ENCODE measurements at places on chromosomes 6 and 20.

- peaks cover 4% of the 10 kb centered on the region for H3K27me3 ChIP-seq
- no peak overlapping the region for H3K4me3 ChIP-seq
- no peaks in the 10 kb centered on the region for H3K36me3 ChIP-seq
- no peak overlapping the region for H3K27ac ChIP-seq
- no peaks in the 10 kb centered on the region for H3K4me1 ChIP-seq
Observed at GRCh38 chr20:208942-209566, 18.0 kb upstream of the DEFB129 start.

- peaks cover 18% of the 10 kb centered on the region for H3K4me1 ChIP-seq
- no peak overlapping the region for H3K4me3 ChIP-seq
- no peak for DNase-seq
- H3K36me3 ChIP-seq: no peaks in the 10 kb centered on the region
- H3K27ac ChIP-seq: peak overlapping the region; percentile 13
Observed at GRCh38 chr20:38167851-38168760, 3.0 kb upstream of the TGM2 start.

DNA sequence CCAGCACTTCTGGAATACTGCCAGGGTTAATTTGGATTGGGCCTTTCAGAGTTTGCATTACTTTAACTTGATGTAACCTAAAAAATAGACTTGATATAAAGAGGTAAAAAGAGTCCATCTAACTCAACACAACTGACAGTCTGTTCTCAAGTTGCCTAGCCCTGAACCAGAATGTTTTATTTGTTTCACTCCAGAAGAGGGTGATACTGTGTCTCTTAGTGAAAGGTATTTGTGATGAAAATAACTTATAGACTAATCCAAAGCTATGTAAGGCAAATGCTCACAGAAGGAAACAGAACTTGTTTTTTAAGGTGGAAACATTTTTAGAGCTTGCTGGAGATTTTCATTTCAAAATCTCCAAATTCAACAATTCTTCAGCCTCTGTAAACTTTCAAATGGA is 469.1 kb upstream of the RUNX2 start:
- no peaks in the 10 kb centered on the region for H3K36me3 ChIP-seq
- no peak overlapping the region for H3K4me3 ChIP-seq
- H3K4me1 ChIP-seq: no peaks in the 10 kb centered on the region
- H3K27ac ChIP-seq: no peak overlapping the region

DNA sequence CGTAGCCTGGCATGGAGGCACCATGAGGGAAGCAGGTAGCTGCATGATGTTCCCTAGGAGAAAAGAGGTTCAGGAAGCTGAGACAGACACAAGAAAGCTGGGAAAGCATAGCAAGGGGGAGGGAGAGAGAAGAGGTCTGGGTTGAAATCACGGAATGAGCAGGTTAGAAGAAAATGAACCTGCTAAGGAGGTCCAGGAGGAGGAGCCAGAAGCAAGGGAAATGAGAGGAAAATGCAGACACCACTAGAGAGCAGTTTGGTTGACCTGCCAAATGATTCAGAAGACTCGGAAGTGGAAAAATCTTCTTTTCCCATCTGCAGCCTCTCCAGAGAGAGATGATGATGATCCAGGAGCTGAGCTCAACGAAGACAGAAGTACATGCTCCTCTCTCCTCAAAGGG is 70.9 kb downstream of the VIP start:
- H3K27me3 ChIP-seq: no peaks in the 10 kb centered on the region
- no peak overlapping the region for H3K27ac ChIP-seq
- DNase-seq: no peak
- H3K4me1 ChIP-seq: no peaks in the 10 kb centered on the region
- no peaks in the 10 kb centered on the region for H3K36me3 ChIP-seq

- H3K27ac ChIP-seq: no peak overlapping the region
- no peaks in the 10 kb centered on the region for H3K27me3 ChIP-seq
- no peak overlapping the region for H3K4me3 ChIP-seq
- no peaks in the 10 kb centered on the region for H3K4me1 ChIP-seq
- no peak for DNase-seq
Observed at GRCh38 chr20:59435518-59435917, 135.1 kb downstream of the EDN3 start.

DNA sequence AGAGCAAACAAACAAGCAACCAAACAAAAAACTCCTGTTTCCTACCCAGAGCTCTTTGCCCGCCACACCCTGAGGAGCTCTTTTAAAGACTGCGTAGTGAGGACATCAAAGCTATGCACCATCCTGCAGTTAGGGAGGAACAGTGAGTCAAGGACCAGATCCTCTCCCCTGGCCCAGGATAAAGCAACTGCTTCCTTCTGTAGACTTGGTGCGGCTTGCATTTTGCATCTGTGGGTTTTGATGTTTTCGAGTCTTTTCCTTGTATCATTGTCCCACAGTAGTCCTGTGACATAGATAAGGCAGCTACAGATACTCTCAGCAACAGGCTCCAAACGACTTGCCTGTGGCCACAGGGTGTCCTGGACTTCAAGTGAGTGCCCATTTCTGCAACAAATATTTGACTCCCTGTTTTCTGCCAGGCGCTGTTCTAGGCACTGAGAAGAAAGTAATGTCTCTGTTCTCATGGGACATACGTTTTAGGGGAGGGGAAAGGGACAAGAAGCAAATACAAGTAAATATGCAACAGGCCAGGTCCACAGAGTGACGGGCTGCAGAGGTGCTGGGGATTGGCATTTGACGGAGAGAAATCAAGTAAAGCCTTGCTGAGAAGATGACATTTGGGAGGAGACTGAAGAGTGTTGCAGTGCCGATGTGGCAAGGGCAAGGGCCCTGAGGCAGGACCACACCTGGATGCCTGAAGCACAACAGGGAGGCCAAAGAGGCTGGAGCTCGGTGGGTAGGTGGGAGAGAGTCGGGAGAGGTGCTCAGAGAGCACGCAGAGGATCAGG is 35.9 kb upstream of the MAP3K4 start:
- no peak for DNase-seq
- H3K27ac ChIP-seq: no peak overlapping the region
- H3K4me1 ChIP-seq: no peaks in the 10 kb centered on the region
- H3K27me3 ChIP-seq: no peaks in the 10 kb centered on the region
- no peaks in the 10 kb centered on the region for H3K36me3 ChIP-seq
- H3K4me3 ChIP-seq: no peak overlapping the region

GRCh38 chr6:24205020-24205492 is 79.0 kb downstream of the NRSN1 start:
- H3K36me3 ChIP-seq: no peaks in the 10 kb centered on the region
- DNase-seq: peak; percentile 51
- H3K4me1 ChIP-seq: no peaks in the 10 kb centered on the region
- H3K27me3 ChIP-seq: no peaks in the 10 kb centered on the region
- no peak overlapping the region for H3K4me3 ChIP-seq
- no peak overlapping the region for H3K27ac ChIP-seq

DNA sequence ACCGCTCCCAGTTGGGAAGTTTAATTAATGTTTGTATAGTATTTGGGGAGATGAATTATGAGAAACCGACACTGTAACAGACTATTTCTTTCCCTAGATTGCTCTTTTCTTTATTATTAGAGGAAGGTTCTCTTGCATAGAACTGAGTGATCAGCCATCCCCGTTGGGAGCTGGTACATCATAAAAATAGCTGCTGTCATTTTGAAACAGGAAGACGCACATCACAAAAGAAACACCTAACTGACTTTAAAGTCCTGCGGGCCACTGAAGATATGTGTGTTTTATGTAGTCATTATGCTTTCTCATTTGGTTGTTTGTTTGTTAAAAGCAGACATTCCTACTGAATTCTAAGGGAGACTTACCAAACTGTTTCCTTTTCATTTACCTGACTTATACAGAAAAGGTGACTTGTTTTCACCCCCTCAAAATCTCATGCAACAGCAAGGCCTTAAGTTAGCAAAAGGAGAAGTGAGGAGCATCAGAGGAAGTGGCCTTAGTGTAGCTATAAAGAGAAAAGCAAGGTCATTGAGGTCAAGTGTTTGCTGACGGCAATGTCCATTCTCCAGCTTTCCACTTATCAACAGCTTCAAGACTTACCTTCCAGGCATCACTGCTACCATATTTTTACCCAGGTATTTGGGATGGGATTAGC is 91.0 kb downstream of the PKHD1 start:
- peaks cover 2% of the 10 kb centered on the region for H3K27me3 ChIP-seq
- no peak for DNase-seq
- no peak overlapping the region for H3K4me3 ChIP-seq
- no peaks in the 10 kb centered on the region for H3K4me1 ChIP-seq
- H3K27ac ChIP-seq: no peak overlapping the region

DNA sequence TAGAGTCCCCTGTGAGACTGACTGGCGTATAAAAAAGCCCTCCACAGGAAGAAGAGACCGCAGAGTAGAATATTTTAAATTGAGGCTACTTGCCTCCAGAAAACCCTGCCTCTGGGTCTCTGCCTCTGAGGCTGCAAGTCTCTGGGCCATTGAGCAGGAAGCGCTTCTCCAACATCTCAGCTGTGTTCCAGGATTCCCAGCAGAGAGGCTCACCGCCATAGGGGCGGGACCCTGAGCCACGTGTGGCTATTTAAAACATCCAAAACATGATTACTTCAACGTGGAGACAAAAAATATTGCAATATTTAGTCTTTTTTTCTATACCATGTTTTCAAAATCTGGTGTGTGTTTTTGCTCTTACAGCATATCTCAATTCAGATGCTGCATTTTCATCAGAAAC is 59.4 kb downstream of the GNAS-AS1 start:
- H3K4me3 ChIP-seq: no peak overlapping the region
- no peak for DNase-seq
- H3K27ac ChIP-seq: no peak overlapping the region
- H3K27me3 ChIP-seq: no peaks in the 10 kb centered on the region

- H3K27me3 ChIP-seq: no peaks in the 10 kb centered on the region
- no peak for DNase-seq
- no peak overlapping the region for H3K27ac ChIP-seq
- no peaks in the 10 kb centered on the region for H3K36me3 ChIP-seq
- no peaks in the 10 kb centered on the region for H3K4me1 ChIP-seq
Observed at GRCh38 chr6:108820006-108820405, 28.2 kb upstream of the ARMC2 start.

DNA sequence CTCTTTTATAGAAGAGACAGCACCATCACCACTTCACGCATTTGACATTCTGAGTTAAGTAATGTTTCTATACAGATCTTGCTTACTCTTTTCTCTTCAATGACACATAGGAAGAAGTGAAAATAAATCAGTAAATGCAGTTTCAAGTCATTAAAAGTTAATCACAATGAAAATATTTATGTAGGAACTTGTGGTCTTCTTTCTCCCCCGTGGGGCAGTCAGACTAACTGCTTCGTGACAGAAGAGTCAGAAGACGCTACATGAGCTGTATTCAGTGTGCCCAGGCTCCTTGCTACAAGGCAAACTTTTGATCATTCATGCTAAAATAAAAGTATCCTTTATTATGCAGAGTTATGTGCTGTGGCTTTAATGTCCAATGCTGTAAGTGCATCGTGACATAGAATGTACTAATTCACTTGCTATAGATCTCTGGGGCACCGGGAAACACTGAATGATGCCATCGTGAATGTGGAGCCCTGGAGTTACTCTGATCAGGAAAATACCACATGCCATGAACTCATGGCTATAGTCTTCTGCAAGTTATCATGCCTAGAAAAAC is 117.8 kb upstream of the TRAF3IP2 start:
- peak overlapping the region; percentile 72 for H3K27ac ChIP-seq
- DNase-seq: no peak
- H3K4me1 ChIP-seq: peaks cover 61% of the 10 kb centered on the region
- no peaks in the 10 kb centered on the region for H3K27me3 ChIP-seq
- H3K4me3 ChIP-seq: no peak overlapping the region
- H3K36me3 ChIP-seq: peaks cover 22% of the 10 kb centered on the region

GRCh38 chr6:1589208-1589607 is 20.5 kb upstream of the FOXC1 start:
- no peaks in the 10 kb centered on the region for H3K27me3 ChIP-seq
- no peaks in the 10 kb centered on the region for H3K4me1 ChIP-seq
- H3K36me3 ChIP-seq: no peaks in the 10 kb centered on the region
- DNase-seq: no peak
- H3K27ac ChIP-seq: no peak overlapping the region
- no peak overlapping the region for H3K4me3 ChIP-seq

All from natural killer cell (primary cell).